D721Med (cell line): ENCODE measurements at places on chromosomes 12 and 14.

DNA sequence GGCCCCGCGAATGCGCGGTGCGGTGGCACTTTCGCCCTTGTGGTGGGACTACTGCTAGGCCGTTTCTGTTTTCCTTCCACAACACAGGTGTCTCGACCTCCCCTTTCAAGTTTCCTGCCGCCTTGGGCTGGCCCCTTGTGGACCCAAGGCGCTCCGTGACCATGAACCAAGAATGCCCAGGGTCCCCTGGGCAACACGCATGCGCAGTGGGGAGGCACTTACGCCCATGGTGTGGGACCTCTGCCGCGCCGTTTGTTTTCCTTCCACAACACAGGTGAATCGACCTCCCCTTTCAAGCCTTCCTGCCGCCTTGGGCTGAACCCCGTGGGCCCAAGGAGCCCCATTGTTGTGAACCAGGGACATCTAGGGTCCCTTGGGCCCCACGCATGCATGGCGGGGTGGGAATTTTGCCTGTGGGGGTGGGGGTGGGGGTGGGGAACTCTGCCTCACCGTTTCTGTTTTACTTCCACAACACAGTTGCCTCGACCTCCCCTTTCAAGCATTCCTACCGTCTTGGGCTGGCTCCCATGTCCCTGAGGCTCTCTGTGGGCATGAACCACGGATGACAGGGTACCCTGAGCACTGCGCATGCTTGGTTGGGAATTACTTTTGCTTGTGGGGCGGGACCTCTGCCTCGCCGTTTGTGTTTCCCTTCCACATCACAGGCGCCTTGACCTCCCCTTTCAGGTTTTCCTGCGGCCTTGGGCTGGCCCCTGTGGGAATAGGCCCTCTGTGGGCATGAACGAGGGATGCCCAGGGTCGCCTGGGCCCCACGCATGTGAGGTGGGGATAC lies 355.1 kb downstream of the ALG10 start:
- DNase-seq: no peak

- no peak for DNase-seq
Measured at GRCh38 chr12:87870061-87870460, 159.1 kb downstream of the C12orf50 start.

DNA sequence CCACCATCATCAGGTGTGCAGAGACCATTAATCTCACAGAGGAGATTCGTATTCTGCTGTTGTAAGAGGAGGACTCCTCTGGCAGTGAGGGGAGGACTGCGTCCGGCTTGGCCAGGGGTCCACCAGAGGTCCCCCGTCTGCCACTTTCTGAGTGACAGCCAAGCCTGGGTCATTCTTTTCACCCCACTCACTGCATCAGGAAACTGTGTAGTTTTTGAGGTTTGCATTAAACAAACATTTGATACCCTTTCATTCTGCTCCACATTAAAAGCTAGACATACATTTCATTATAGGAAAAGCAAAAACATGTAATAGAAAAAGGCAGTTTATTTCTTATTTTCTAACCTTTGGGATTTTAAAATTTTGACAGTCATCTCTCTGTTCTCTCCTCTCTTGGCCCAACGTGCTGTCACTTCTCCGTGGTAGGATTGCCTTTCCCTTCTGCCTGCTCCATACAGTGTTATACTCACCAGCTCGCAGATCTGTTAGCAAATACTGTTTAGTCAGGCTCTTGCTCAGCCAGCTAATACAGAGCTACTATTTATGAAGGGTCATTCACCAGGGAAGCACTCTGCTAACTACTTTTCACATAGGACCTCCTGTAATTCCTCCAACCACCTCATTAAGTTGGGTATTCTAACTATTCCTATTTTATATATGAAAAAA lies 99.3 kb downstream of the PELI2 start:
- DNase-seq: no peak

- DNase-seq: no peak
Measured at GRCh38 chr14:81385886-81386285, 14.2 kb downstream of the STON2 start.

DNA sequence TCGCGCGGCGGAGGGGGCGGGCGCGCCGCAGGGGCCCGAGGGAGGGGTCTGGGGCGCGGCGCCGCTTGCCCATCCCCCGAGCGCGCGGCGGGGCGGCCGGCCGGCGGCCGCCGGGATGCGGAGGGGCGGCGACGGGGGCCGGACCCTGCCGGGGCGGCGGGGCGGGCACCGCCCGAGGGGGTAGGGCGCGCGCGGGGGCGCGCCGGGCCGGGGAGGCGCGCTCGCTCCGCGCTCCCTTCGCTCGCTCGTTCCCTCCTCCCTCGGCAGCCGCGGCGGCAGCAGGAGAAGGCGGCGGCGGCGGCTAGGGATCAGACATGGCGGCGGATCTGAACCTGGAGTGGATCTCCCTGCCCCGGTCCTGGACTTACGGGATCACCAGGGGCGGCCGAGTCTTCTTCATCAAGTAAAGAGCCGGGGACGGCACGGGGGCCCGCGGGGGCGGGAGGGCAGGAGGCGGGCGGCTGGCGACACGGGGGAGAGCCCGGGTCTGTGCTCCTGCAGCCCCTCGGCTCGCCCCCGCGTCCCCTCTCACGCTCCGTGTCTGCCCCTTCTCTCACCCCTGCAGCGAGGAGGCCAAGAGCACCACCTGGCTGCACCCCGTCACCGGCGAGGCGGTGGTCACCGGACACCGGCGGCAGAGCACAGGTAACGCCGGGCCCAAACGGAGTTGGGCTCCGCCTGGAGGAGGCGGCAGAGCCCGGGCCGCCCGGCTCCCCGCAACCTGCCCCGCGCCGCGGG lies at the start of gene PLEKHA5:
Gene PLEKHA5 (plus strand): TSS at position 248 of the 738 bp plus-strand sequence. CDS start 67 bp downstream, at position 315.
- peak; percentile 36 for DNase-seq
